ENCODE measurements at places on chromosomes 16 and 17.

- no peak for DNase-seq
These were observed 3.9 kb upstream of the NLRC5 start for GRCh38 chr16:56985288-56985961.

- no peak for DNase-seq
These were observed 38.8 kb downstream of the SNX20 start for GRCh38 chr16:50642349-50642748.

DNA sequence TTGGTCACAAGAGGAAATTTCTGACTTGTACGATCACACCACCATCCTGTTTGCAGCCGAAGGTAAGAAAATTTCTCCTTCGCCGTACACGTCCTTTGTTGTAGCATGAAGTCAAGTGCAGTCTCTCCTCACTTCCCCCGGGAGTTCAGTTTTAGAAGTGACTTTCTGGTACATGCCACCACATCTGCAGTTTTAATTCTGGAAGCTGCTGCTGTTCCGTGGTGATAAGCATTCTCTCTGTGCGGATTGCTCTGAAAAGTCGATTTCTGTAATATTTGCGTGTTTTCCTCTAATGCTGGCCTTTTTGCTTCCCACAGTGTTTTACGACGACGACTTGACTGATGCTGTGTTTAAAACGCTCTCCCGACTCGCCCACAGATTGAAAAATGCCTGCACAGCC is 20.6 kb downstream of the METTL22 start:
- no peak for DNase-seq

DNA sequence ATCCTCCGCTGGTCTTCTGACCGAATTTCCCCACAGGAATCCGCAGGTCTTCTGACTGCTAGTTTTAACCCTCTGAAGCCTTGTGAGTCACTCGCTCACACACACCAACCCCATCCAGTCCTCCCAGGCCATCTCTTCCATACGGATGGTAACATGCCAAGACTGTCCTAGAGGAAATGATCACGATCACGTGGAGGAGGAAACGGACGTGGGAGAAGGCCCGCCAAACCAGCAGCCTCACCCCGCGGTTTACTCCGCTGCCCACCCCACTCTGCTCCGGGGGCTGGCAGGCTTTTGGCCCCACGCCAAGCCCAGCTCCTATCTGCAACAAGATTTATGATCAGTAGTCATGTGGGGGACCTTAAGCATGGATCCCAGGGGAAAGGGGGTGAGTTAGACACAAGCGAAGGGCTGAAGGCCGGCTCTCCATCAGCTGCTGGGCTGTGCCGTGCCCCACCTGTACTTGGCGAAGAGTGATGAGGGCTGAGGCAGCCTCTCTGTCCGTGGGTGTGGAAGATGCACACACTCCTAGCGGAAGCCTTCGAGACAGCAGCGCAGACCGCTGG is 1.5 kb upstream of the FAAP100 start:
- no peak for DNase-seq

DNA sequence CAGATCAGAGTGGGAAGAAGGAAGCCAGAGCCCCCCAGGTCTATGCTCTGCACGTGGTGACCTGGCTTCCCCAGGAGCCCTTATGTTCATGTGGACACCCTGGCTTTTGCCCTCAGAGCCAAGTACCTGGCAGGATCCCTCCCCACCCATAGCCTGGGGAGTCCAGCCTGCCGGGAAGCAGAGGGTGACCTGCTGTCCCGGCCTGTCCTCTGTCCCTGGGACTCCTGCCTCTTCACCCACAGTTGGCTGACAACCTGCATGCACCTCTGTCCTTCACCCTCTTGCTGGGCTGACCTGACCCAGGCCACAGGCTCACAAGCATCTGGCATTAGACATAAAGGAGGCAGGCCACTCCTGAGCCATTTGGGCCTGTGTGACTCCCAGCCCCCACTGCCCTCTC is 60.2 kb downstream of the SMPD3 start:
- no peak for DNase-seq

GRCh38 chr16:56488035-56488434 is 31.8 kb downstream of the BBS2 start:
- DNase-seq: no peak

GRCh38 chr17:16492613-16493530 is 879 bp upstream of the LRRC75A start:
- no peak for DNase-seq

- peak; percentile 35 for DNase-seq
These were observed 5.0 kb upstream of the TLCD2 start for GRCh38 chr17:1714980-1715802.

- DNase-seq: no peak
These were observed 52.7 kb downstream of the MYH10 start for GRCh38 chr17:8577868-8578267.

DNA sequence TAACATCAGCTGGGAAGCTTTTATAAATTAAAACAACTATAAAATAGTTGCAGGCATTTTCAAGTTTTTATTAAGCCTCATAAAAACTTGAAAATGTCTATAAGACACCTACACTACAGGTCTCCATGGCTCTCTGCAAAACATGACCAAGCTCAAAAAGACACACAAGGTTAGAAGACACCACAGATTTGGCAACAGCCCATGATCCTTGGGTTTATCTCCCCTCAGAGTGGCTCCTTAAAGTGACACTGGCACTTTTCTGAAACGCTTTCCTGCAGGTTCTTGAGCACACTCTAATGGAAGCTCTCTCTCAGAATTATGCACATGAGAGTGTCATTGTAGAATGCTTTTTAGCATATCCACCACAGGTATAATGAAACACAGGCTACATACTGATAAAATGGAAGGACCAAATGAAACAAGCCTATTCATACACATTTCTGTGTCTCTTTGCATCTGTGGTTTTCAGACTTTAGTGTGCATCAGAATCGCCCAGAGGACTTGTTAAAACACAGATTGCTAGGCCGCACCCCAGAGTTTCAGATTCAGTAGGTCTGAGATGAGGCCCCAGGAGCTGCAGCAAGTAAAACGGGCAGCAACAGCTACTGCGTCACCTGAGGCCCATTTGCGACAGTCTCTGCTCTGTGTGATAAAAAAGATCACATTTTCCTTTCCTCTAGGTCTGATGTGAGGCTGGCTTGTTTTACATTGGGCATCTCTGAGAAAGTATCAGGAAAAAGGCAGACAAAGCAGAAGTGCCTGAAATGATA is 75.0 kb upstream of the WSB1 start:
- peak; percentile 8 for DNase-seq

All from activated T-cell treated with anti-CD3 and anti-CD28 coated beads for 48 hours (primary cell).